ENCODE measurements at places on chromosomes 1 and 21.

DNA sequence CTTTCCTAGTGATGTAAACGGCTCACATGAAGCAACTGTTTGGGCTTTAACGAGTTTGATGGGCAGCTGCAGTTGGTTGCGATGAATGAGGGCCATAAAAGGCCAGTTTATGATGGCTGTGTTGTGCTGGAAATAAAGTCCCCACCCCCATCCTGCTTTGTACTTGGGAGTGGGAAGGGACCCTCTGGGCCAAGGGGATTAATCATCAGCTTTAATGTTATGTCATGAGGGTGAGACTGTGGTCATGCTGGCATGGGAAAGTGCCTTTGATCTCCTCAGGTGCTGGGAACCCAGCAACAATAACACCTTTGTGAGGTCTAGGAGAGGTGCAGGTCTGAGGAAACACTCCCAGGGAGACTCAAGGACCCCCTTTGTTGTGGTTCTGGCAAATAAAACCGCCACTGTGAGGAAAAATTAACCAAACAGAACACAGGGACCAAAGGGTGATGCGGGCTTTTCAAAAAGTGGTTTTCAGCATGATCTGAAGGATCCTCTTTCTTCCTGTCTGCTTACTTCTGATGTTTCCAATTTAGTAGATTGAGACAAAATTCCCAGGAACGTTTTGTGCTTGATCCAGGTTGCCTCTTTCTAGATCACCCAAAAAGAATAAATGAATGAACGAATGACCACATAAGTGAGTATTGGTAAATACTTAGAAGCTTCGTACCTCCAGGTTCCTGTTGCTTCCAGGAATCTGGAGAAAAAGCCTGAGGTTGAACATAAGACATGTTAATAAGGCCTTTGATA, 257.8 kb upstream of the HOOK1 start:
- DNase-seq, result no peak

DNA sequence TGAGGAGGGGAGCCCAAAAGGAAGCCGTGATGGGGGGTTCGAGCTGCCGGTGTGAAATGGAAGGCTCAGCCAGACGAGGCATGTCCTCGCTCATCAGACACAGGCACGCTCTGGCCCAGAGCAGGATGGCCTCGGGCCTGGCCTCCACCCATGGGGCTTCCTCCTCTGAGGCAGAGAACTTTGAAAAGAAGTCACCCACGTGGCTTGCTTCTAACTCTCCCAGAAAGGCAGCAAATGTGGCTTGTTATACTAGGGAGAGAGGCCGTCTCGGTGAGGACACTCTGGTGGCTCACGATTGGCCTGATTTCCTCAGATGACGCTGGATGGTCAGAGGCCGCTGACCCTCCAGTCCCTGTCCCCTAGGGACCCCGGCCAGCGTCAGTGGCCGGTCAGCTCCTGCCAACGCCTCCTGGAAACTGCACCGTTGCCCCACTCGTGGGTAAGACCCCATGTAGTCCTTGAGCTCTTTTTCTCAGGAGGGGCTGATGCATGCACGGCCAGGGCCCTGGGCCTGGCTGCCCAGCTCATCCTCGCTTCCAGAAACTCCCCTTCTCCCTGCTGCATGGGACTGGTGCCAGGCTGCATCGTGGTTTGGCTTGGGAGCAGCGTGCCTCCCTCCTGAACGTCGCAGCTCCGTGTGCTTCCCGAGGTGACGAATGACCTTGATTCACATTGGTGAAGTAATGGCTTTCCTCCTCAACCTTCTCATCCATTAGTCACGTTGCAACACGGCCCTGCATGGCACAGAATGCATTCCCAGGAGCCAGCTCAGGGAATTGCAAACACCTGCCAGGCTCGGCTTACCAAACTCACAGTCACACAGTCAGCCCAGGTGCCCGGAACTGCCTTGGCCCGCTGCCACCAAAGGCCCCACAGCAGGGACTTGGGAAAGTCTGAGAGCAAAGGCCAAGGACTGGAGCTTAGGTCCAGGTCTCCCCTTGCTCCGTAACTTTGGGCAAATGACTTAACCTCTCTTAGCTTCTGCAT, 58.8 kb downstream of the TOMM20 start:
- no peak for DNase-seq

DNA sequence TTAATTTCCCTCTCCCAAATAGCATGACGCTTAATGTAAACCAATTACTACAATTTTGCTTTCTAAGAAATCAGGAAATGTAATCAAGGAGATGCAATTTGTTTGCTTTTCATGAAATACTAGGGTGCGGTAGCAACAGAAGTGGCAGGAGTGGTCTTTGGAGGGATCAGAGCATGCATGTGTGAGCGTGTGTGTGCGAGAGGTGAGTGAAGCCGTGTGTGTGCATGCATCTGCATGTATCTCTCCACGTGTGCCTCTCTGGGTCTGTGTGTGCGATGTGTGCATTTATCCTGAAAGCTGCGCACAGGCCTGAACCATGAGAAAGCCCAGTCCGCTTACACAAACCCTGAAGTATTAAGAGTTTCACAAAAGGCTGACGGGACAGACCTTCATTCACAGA, 249.8 kb upstream of the C1orf174 start:
- DNase-seq, result no peak

DNA sequence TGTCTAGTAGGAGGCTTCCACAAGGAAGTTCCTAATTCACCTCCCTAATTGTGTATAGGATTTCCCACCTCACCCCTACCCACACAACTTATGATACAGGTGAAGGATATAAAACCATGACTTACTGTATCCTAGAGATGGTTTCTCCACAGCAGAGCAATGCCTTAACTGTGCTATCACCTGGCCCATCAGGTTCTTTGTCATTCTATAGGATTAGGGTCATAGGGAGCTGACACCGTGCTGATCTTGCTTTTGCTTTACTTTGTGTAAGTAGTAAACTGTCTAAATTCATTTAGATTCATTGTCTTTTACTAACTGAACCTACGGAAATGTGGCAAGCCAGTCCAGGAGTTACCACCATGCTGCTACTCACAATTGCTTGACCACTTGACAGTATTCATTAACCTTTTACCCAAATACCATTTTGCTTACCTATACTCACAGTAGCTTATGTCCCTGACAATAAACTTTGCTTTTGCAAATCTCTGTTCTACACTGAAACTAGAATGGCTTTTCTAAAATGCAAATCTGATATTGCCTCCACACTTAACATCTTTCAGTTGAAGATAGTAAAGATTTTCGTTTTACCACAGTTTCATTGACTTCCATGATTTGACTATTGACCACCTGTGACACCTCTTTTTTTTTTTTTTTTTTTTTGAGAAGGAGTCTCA, 147.6 kb downstream of the IFI44 start:
- no peak for DNase-seq

DNA sequence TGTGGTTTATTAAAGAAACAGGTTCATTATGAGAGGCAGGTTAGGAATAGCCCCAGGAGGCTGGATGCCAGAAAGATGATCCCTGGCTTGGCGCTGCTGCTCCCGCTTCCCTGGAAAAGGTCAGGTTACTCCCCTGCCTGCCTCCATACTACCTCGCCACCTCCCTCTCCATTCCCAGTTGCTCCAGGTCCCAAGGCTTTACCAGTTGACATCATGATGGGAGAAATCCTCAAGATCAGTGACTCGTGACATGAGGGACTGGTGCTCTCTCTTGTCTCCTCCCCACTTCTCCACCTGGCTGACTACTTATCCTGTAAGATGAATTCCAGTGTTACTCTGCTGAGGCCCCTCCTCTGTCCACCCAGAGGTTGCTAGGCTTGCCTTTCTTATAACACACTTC, 19.7 kb downstream of the VASH2 start:
- no peak for DNase-seq

- DNase-seq, result no peak
Observed at GRCh38 chr1:179030130-179030529, 4.4 kb downstream of the FAM20B start.

Measured in femur (tissue), 1 donor.